ENCODE measurements at places on chromosomes 6 and 20. TPM values are rescaled to one million over a fixed set of nuclear protein-coding genes. Genes with fewer than 3 reads are reported as not detected.

CTCFL gene
- not detected for total RNA-seq

IRAK1BP1 gene
- 4.9 TPM for total RNA-seq

DNA sequence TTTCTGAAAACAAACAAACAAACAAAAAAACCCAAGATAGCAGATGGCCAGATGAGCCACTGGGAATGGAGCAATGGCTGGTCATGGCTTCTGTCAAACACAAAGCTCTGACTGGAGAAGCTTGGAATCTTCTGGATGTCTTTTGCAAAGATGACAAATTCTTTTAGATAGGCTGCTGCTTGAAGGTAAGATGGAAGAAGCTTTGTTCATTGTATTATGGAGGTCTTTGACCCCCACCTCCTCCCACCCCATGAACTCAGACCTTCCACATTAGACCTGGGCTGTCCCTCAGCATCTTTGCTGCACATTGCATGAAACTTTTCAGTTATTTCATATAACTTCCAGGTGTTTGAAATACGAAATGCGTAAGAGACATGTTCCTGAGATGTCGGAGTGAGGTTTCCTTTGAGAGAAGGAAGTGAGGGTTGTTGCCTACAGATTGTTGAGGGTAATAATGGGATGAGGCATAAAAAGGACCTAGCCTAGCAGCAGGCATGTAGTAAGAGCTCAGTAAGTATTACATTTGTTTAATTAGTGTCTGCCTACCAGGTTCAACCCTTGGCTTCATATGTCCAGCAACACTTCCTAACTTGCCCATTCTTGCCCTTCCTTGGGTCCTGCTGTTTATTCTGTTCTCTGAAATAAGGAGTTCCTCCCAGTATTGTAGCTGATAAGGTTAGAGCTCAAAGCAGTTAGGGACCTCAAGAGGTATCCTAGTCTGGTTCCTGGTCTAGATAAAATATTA is 51.4 kb upstream of the IER3 start:
- H3K36me3 ChIP-seq, result no peaks in the 10 kb centered on the region
- H3K4me1 ChIP-seq, result no peaks in the 10 kb centered on the region
- DNase-seq, result no peak
- no peaks in the 10 kb centered on the region for H3K27me3 ChIP-seq

DNA sequence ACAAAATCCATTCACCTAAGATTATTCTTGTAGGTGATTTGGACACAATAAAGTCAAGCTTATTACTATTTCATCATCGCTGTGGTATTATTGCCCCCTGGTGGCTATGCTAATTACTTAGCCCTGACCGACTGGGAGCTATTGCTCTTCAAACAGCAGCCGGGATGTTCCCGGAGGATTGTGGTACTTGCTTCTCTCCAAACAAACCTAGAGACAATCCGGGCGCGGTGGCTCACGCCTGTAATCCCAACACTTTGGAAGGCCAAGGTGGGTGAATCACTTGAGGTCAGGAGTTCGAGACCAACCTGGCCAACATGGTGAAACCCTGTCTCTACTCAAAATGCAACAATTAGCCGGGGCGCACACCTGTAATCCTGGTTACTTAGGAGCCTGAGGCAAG is 15.4 kb upstream of the STMND1 start:
- H3K4me1 ChIP-seq, result no peaks in the 10 kb centered on the region
- no peak overlapping the region for H3K27ac ChIP-seq
- H3K4me3 ChIP-seq, result no peak overlapping the region
- DNase-seq, result peak; percentile 65
- no peaks in the 10 kb centered on the region for H3K27me3 ChIP-seq
- H3K36me3 ChIP-seq, result no peaks in the 10 kb centered on the region

DNA sequence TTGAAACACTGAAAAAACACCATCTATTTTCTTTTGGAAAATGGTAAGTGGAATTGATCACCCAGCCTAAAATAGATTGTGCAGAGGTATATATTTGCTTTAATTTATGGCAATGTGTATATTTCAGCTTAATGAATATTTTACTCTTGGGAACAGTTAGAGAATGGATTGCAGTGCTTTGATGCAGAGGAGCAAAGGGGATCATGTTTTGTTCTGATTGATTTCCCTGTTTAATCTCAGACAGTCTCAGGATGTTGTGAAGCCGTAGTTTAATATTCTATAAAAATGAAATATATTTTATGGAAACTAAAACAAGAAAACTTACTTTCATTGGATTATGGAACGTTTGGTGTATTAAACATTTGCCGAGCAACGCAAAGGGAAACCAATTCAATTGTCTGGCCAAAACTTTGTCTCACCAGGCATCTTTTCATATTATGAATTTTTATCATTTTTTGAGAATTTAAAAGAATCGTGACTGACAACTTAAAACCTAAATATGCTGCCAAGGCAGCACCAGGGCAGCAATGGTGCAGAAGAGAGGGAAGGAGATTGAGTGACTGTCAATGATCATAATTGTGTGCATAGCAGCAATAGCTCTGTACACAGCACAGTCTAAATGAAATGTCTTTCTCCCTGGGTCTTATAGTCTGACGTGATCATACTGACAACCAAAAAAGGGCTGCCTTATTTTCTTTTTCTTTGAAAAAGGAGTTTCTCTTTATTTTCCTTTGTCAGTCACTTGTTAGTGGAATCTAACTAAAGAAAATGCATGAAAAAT is 105.5 kb upstream of the EPHA7 start:
- H3K36me3 ChIP-seq, result no peaks in the 10 kb centered on the region
- DNase-seq, result no peak
- H3K27ac ChIP-seq, result no peak overlapping the region
- H3K27me3 ChIP-seq, result no peaks in the 10 kb centered on the region
- H3K4me3 ChIP-seq, result no peak overlapping the region
